ENCODE measurements at places on chromosomes 6 and 20. TPM values are rescaled to one million over a fixed set of nuclear protein-coding genes. Genes with fewer than 3 reads are reported as not detected.
A peak's percentile ranks its signal among the peaks of the same experiment; 100 is the strongest.

GRCh38 chr6:75065523-75065922 lies 140.3 kb downstream of the COL12A1 start:
- DNase-seq, result no peak

- no peak for DNase-seq
These were observed 77.9 kb upstream of the CDH4 start for GRCh38 chr20:61173961-61174725.

GRCh38 chr6:89834884-89835792 lies 5.5 kb downstream of the CASP8AP2 start:
- no peak for DNase-seq

- DNase-seq, result no peak
These were observed at the start of gene ARHGAP40 for GRCh38 chr20:38601216-38602184. ARHGAP40 (plus strand) TSS chr20:38601809.

- DNase-seq, result peak; percentile 41
These were observed 4.8 kb upstream of the SDCBP2 start for GRCh38 chr20:1333462-1334369.

DNA sequence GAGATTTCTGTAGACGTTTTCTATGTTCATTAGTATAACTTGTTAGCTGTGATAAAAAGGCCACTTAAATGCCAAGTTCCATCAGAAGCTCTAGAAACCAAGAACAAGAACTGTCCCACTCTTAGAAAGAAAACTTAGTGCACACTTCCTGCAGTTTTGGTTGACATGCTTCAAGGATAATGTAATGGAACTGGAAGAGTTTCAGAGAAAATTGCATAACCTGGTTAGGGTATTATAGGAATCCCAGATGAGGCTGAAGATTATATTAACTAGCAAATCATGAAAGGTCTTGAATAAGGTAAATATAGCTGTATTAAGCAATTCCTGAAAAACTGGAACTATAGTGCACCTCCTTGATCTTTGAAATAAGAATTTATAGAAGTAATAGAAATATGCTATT lies 1.8 kb upstream of the PHACTR2 start:
- DNase-seq, result no peak

GRCh38 chr6:25537349-25538018 lies 114.5 kb upstream of the SCGN start:
- no peak for DNase-seq

DNA sequence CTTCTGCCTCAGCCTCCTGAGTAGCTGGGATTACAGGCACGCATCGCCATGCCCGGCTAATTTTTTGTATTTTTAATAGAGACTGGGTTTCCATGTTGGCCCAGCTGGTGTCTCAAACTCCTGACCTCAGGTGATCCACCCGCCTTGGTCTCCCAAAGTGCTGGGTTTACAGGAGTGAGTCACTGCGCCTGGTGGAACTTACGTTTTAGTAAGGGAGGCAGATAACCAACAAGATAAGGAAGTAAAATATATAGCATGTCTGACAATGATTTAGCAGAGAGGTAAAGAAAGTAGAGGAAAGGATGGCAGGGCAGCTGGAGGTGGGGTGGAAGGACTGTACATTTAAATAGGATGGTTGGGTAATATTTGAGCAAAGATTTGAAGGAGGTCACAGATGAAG lies 12.8 kb upstream of the MYMX start:
- DNase-seq, result no peak

RGS17 gene
- not detected for total RNA-seq
